ENCODE measurements at places on chromosomes 3 and 15. TPM values are rescaled to one million over a fixed set of nuclear protein-coding genes. Genes with fewer than 3 reads are reported as not detected.

Gene FEZF2
- not detected for total RNA-seq

Gene WDR49
- 0.47 TPM for total RNA-seq

Gene AADACL2
- not detected for total RNA-seq

Gene CLRN1
- total RNA-seq, result not detected

- DNase-seq, result no peak
These were observed 873.9 kb downstream of the MCTP2 start for GRCh38 chr15:95105229-95105628.

- no peak for DNase-seq
These were observed 35.3 kb upstream of the SEMA4B start for GRCh38 chr15:90165659-90166489.

DNA sequence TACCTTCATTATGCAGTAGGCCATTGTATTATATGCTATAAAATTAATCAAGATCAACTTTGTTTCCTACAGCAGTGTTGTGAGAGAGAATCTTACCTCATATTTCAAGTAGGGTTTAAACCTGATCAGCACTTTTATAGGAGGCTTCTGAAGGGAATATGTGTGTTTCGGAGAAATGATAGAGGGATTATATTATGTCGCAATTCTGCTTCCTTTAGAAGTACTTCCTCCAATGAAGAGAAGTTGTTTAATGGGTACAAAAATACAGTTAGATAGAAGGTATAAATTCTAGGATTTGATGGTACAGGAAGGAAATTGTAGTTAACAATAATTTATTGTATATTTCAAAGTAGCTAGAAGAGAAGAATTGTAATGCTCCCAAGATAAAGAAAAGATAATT lies 54.9 kb downstream of the NSUN3 start:
- no peak for DNase-seq

All from activated CD4-positive, alpha-beta T cell treated with anti-CD3 and anti-CD28 coated beads, Interleukin-2, amount 10 ng/mL, durations not matched to agents 7 days and 5 days (primary cell).